ENCODE measurements at places on chromosomes 5 and 9.

DNA sequence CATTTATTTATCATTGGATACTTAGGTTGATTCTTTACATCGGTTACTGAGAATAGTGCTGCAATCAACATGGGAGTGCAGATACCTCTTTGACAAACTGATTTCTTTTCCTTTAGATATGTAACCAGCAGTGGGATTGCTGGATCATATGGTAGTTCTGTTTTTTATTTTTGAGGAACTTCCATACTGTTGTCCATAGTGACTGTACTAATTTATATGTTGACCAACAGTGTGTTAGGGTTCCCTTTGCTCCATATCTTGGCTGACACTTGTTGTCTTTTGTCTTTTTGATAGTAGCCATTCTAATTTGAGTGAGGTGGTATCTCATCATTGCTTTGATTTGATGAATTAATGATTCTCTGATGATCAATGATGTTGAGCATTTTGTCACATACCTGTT is 137.3 kb upstream of the PITX1 start:
- no peak for DNase-seq

DNA sequence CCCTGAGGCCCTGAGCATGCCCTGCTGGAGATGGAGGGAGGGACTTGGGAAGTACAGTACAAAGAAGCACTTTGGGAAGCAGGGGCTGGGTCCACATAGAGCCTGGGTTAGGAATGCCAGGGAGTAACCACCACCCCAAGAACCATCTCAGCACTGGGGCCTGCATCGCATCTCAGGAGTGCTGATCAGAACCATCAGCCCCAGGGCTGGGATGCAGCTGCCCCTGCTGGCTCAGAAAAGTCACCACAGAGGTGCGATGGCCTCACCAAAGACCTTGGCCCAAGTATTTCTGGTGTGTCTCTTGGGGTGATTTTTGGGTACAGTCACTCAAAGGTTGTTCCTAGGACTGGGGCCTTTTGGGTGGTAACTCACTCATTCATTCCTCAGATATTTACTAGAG is 236.8 kb upstream of the MVB12B start:
- DNase-seq, result no peak

DNA sequence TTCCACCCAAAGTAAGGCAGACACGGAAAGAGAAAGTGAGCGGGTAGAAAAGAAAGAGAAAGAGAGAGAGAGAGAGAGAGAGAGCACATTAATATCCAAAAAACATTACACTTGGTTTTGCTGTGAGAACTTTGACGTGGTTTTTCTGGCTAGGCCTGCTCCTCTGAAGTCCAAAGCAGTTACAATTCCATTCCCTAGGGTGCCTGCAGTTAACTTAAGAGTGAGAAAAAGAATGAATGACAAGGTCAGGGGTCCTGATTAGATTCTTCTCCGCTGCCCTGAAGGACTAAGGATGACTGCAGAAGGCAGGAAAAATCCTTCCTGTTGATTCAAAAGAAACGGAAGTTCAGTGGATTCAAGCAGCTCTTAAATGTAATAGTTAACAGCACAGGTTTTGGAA is 589.8 kb downstream of the PRELID2 start:
- DNase-seq, result no peak

- no peak for DNase-seq
Observed at GRCh38 chr9:4192450-4192849, 107.4 kb downstream of the GLIS3 start.

DNA sequence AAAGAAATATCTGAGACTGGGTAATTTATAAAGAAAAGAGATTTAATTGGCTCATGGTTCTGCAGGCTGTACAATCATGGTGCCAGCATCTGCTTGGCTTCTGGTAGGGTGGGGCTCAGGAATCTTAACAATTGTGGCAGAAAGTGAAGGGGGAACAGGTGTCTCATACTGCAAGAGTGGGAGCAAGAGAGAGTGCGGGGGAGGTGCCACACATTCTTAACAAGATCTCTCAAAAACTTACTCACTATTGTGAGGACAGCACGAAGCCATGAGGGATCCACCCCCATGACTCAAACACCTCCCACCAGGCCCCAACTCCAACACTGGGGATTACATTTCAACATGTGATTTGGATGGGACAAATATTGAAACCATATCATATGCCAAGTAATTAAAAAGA is 70.1 kb upstream of the PANK3 start:
- no peak for DNase-seq

GRCh38 chr9:129962889-129963703 is 79.9 kb downstream of the FNBP1 start:
- DNase-seq, result peak; percentile 14

DNA sequence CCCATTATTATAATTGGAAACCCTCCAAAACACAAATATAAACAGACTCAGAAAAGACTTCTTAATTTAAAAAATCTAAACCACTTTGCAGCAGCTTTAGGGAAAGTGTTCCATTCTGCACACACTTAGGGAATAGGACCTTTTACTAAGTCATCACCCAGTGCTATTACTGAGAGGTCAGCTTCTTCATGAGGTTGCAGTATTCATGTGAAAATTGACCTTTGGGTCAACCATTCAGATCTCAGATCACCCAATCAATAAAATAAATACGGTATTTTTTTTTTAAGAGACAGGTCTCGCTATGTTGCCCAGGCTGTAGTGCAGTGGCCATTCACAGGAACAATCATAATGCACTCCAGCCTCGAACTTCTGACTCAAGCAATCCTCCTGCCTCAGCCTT is 21.8 kb downstream of the NR6A1 start:
- DNase-seq, result no peak

DNA sequence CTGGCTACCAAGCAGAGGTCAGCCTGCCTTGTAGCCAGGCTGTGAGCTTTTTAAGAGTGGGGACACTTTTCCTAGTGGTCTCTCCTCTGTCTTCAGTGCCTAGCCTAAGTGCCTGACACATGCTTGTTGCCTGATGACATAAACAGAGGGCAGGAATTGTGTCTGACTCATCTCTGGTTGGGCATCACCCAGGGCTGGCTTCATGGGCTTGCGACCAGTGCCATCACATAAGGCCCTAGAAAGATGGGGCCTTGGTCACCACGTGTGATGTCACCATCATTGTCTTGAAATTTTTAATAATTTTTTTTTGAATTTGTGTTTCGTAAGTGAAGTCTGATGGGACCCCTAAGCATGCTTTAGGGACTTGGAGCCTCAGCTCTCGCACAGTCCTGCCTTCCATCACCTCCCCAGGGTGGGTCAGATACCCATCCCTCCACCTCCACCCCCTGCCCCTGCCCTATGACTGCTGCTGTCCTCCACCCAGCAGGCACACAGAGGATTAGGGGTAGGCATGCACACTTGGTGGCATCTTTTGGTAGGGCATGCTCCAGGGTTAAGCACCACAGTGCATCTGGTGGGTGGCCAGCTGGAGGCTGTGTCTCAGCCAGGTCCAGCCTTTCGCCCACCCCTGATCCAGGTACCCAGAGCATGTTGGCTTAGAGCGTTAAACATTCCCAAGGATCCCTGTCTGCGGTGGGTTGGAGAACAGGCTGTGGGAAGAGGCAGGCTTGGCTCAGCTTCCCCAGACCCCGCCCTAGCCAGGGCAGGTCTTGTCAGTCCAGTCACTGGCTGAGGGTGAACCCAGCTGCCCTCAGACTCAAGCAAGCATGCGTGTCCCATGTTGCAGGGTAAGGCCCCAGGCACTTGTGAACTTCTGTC is 80.1 kb upstream of the SH3PXD2B start:
- DNase-seq, result no peak

DNA sequence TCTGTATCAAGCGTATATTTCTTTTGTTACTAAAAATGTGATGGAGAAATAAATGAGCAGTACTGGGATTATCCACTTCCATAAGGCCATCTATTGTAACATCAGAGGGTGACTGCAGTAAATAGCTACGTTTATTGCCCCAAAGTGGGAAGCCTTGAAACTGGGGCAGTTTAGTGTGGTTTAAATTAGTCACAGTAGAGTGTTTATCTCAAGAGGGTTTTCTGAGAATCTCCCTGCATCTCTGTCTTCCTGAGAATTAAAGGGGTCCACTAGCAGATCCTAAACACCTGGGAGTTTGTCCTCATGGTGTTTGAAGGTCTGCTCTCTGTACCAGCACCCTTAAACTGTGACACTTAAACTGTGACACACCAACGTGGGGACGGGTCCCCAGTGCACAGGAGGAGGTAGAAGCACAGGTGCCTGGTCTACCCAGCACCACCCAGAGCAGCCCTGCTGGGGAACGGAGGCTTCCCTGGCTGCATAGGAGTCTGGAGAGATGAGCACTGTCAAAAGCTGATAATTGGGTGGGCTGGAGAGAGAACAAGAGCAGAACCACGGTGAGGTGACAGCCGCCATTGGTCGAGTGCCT is 25.2 kb downstream of the PRRC2B start:
- no peak for DNase-seq

DNA sequence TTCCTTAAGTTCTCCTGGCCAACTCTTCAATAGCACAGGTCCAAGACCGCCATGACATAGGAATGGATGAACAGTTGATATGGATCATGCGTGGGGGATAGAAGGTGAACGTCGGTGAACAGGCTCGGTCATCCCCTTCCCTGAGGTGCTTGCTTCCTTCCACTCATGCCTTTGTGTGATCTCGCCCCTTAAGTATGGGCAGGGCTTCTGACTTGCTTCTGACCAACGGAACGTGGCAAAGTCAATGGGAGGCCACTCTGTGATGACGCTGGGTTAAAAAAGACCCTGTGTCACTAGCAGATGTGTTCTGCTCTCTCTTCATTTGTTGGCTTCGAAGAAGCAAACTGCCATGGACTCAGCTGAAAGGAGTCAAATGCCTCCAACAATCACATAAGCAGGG is 240.5 kb upstream of the TUT7 start:
- DNase-seq, result no peak

- no peak for DNase-seq
Observed at GRCh38 chr5:137254119-137255090, 244.7 kb downstream of the SPOCK1 start.

GRCh38 chr9:16028548-16028947 is 475.7 kb downstream of the CCDC171 start:
- DNase-seq, result no peak

DNA sequence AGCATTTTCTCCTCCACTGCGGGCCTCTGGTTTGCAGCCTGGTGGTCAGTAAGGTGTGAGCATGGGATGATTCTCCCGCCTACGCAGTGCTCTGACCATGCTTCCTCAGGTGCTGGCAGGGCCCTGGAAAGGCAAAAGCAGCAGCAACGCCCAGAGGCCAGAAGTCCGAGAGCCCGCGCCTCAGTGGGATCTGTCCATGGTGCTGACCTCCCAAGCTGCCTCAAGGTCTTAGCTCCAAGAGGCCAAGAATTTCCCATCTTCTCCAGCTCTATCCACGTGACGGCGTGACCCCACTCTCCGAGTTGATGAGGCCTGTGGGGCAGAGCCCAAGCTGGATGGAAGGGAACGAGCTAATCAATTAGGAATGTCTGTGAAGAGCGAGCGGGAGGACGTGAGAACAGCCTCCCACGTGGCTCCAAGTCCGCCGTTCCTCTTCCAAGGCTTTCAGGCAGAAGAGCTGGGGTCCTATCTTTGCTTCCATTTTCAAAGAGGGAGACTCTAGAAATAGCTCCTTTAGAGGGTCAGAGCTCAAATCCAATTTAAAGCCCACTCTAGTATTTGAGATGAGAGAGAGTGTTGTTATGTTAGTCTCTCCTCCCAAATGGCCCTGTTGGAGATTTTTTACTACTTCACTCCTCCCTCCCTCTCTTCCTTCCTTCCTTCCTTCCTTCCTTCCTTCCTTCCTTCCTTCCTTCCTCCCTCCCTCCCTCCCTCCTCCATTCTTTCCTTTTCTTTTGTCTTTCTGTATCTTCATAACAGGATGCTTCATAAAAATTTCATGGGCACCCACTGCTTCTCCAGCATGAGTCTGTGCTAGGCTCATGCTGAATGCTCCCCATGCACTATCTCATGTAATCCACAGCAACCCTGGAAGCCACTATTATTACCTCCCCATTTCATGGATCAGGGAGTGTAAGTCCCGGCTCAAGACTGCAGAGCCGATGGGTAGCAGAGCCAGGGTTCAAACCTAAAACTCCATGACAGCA is 69.3 kb downstream of the OLFM1 start:
- no peak for DNase-seq

GRCh38 chr5:56638061-56638621 is 177.2 kb upstream of the MAP3K1 start:
- DNase-seq, result no peak

- DNase-seq, result no peak
Observed at GRCh38 chr5:38036765-38037164, 196.9 kb upstream of the GDNF start.

All from esophagus squamous epithelium (tissue), 5 donors.